AG08396 (cell line): ENCODE measurements at places on chromosomes 5 and 9.

GRCh38 chr5:40480392-40480791, 199.3 kb upstream of the PTGER4 start:
- no peak for DNase-seq

DNA sequence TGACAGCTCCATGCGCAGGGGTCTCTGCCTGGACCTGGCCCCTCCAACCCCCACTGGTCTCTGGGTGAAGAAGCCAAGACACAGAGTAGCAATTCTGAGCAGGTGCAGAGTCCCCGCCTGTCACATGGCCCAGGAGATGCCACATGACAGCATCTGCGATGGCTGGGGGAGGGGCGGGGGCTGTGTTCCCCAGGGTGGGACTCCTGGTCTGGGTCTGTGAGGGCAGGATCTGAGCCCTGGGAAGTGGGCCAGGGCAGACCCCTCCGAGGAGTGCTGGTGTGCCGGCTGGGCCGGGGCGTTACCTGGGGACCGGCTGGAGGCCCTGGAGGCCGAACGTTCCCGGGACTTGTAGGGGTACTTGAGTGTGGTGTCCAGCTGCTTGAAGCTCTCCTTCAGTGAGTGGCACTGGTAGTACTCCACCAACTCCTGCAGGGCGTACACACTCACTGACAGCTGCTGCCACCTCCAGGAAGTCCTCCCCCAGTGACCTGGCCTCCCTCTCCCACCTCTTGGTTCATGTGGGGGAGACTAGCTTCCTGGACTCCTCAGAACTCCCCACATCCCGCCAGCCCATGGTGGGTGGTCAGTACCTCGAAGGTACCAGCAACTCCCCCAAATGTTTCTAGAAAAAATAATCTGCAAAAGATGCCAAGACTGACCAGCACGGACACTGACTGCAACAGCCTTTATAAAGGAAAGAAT, 32.1 kb upstream of the SARDH start:
- no peak for DNase-seq

GRCh38 chr5:40518485-40518917, 161.2 kb upstream of the PTGER4 start:
- peak; percentile 23 for DNase-seq

DNA sequence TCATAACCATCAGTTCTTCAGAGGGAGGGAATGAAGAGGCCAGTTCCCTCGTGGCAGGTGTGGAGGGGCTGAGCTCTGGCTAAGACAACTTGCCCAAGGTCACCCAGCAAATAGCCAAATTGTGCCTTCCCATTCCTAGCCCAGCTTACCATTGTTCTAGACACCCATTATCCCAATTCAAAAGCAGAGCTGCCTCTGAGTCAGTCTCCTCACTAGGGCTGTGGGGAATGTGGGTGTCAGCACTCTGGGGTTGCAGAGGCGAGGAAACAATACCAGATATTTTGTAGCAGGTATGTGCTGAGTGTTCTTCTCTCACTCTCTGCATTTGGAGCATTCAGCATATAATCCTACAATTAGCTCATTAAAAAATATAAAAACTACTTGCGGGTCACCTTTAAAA, 270.8 kb downstream of the PSAT1 start:
- no peak for DNase-seq

- peak; percentile 42 for DNase-seq
Measured at GRCh38 chr9:124934290-124934689, 6.6 kb downstream of the GOLGA1 start.

- no peak for DNase-seq
Measured at GRCh38 chr5:96530901-96531300, 97.9 kb upstream of the PCSK1 start.

DNA sequence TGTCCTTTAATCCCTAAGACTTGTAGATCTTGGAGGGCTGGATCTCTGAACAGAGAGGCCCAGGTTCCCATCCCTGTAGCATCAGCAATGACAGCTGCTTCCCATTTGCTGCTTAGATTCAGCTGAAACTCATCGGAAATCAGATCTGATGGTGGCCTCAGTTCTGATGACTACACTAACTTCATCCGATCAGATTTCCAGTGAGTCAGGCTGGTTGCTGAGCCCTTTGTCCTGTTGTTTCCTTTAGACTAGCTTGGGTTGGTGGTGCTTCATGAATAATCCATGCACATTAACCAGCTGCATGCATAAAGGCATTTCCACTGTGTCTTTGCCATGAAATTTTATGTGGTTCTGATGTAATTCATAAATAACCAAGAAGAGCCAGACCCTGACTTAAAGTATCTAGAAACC, 195.2 kb upstream of the TUT7 start:
- peak; percentile 39 for DNase-seq

DNA sequence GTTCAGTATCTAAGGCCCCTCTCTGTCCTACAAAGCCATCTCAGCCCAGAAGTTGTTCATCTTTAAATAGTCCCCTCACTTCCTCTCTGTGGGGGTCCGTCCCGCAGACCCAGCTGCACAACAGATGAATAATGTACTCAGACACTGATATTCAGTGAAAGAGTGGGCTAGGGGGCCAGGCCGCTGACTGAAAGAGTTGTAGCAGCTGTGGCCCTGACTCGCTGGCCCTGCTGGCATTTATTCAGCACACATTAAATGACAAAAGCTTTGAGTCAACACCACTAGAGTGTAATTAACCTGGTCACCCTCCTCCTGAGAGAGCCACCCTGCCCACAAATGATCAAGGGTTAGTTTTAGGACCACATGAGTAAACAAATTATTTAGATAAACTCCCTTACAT, 76.3 kb downstream of the MED10 start:
- no peak for DNase-seq

- DNase-seq = no peak
Measured at GRCh38 chr5:61354199-61354598, 22.1 kb downstream of the ZSWIM6 start.

GRCh38 chr9:12801187-12801586, 26.4 kb downstream of the LURAP1L start:
- DNase-seq = no peak
